ENCODE measurements at places on chromosomes 11 and 22.

DNA sequence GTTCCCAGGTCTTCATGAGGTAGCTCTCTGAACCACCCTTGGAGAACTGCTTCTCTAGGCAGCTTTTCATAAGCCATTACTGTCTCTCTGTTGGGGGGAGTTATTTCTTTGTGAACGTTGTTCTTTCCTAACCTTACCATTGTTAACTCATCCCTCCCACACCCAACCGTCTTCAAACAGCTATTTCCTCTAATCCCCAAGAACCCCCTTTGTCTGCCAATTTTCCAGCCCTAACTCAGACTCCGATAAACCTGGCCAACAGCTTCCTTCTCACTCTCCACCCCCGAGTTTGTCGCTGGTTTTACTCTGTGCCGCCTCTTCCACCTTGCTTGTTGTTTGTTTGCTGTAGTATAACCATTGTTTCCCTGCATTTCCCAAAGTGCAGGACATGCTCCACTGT lies 131.5 kb downstream of the CCDC34 start:
- no peak for DNase-seq

DNA sequence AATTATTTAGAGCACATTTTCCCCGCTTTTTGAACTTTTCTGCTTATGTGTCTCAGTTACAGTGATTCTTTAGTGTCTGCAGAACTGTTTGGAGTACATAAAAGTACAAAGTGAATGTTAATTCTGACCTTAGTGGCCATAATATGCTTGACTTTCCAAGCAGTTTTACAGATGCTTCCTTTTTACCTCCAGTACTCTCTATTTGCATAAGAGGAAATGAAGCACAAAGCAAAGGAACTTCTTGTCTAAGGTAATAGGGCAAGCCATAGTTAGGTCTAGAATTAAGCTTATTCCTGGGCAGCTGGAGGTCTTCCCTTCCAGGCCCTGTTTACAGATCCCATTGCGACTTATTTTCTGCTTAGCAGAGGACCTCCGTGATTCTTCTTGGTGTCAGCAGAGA lies 3.6 kb downstream of the GTPBP1 start:
- no peak for DNase-seq

- DNase-seq, result no peak
Measured at GRCh38 chr22:48919851-48920589, 907.7 kb downstream of the BRD1 start.

DNA sequence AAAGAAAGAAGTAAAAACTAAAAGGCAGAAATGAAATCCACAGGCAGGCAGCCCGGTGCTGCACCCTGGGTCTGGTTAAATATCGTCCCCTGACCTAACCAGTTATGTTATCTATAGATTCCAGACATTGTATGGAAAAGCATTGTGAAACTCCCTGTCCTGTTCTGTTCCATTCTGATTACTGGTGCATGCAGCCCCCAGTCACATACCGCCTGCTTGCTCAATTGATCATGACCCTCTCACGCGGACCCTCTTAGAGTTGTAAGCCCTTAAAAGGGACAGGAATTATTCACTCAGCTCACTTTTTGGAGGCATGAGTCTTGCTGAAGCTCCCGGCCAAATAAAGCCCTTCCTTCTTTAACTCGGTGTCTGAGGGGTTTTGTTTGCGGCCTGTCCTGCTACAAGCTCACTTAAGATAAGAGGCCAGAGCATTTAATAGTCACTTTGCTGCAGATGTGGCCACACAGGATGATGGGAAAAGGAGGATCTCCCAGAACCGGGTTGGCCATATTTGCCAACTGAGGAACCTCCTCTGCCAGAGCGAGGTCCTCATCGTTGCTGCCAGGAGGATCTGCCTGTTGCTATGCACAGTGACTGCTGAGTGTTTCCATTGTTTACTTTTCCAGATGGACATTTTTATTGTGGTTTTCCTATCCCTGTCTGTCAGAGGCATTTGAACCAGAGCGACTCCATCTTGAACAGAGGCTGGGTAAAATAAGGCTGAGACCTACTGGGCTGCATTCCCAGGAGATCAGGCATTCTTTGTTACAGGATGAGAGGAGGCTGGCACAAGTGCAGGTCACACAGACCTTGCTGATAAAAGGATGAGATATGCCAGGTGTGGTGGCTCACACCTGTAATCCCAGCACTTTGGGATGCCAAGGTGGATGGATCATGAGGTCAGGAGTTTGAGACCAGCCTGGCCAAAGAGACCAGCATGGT lies 10.2 kb downstream of the C11orf96 start:
- no peak for DNase-seq

DNA sequence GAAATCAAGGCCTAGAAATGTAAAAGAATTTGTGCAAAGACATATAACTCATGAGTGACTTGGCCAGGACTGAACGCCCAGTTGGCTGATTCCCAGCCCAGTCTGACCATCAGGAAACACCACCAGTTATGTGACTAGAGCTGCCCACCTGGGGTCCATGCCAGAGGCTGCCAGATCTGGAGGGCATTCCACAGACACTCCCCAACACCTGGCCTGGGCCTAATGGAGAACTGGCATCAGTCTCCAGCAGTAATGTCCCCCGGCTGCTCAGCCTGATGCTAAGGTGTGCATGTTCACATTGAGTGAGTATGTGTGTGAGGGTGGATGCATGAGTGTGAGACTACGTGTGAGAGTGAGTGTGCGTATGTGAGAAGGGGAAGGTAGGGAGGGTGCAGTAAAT lies 15.7 kb downstream of the PLAAT3 start:
- no peak for DNase-seq
